ENCODE measurements at places on chromosomes 16 and 17.

GRCh38 chr17:31802502-31802901 lies 56.5 kb downstream of the COPRS start:
- DNase-seq, result no peak

DNA sequence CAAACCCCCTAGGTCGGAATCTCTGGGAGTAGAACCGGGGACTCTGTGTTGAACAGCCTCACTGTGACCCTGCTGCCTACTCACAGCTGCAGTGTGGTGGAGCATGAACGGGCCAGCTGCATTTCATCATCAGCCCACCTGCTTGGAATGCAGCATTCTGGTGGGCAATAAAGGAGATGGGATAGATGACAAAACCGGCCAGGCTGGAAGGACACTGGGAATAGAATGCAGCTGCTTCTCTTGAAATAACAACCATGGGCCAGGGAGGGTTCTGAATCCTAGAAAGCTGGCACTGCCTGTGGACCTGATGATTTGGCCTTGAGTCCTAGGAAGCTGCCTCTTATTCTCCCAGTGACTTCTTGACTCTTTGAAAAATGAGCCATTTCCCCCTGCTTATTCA lies 23.5 kb downstream of the CFAP97D1 start:
- no peak for DNase-seq

- DNase-seq, result no peak
Measured at GRCh38 chr16:73615071-73615940, 567.4 kb upstream of the ZFHX3 start.

DNA sequence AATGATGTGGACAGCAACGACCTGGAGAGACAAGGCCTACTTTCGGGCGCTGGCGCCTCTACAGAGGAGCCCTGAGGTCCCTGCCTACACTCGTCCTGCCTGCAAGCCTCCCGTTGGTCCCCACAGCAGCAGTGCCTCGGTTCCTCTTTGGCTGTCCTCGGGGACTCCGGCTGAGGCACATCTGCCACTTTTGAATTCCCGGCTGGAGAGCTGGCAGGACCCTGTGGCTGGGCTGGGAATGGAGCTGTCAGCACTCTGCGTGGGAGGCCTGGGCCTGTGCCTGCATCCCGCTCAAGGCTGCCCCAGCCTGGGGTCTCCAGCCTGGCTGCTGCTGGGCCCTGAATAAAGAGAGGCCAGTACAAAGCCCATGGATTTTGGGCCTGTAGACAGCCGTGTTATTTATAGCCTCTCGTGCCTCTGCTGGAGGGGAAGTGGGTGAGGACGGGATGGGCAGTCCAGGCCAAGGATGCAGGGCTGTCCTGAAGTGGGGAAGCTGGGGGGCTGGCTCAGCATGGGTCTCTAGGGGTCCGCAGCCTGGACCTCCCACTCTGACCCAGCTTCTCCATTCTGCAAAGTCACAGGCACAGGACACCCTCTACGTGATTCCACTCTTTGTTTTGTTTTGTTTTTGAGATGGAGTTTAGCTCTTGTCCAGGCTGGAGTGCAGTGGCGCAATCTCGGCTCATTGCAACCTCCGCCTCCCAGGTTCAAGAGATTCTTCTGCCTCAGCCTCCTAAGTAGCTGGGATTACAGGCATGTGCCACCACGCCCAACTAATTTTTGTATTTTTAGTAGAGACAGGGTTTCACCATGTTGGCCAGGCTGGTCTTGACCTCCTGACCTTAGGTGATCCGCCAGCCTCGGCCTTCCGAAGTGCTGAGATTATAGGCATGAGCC lies 10.6 kb upstream of the SPNS2 start:
- DNase-seq, result no peak

GRCh38 chr16:68782198-68783174 lies 45.4 kb downstream of the CDH1 start:
- no peak for DNase-seq

DNA sequence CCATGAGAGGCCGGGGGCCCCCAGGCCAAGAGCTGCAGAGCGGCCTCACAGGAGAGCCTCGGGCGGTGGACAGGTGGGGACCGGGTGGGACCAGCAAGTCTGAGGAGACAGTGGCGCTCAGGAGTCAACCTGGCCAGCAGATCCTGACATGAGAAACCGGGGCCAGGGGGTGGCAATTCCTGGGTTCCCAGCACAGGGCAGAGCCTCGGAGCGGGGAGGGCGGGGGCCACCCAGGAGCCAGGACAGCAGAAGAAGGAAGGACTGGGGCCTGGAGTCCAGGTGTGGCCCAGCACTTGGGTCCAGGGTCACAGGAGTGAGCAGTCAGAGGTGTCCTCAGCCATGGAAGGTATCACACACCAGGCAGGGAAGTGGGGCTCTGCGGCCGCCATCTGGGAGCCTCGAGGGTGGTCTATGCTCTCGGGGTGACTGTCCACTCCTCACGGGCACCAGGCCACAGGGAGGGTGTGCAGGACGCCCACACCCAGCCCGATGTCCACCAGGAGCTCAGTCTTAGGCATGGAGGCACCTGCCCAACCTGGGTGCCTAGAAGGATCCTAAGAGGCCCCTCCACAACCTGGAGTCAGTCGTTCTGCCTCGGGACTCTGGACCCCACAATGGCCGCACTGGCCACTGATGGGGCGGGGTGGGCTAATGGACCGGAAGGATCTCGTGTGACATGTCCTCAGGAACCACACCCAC lies 29.1 kb downstream of the PIEZO1 start:
- DNase-seq, result no peak

- DNase-seq, result no peak
Measured at GRCh38 chr17:67520252-67520906, 143.3 kb downstream of the PITPNC1 start.

- no peak for DNase-seq
Measured at GRCh38 chr16:4646773-4647643, 22.4 kb downstream of the MGRN1 start.
